ENCODE measurements at places on chromosomes 7 and 10.

GRCh38 chr10:111348076-111348475 lies 271.2 kb downstream of the ADRA2A start:
- DNase-seq, result no peak

DNA sequence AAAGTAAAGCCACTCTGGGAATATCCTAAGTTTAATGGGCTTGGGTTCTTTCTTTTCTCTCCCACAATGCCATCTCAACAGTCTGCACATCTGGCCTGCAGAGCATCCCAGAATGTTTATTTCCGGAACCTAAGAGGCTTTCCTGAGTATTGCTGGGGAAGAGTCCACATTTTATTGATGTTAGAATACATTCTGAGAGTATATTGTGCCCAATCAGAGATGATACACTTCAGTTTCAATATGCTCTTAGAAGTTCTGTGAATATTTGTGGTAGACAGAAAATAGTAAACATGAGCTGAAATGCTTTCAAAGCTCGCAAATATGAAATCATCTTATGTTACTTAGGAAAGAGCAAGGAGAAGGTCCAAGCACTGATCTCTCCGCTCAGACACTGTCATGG lies 200.6 kb downstream of the TWIST1 start:
- no peak for DNase-seq

GRCh38 chr7:40808378-40808942 lies 673.7 kb downstream of the SUGCT start:
- DNase-seq, result peak; percentile 96

GRCh38 chr7:129569326-129569725 lies 42.2 kb upstream of the NRF1 start:
- no peak for DNase-seq

GRCh38 chr10:73589563-73590126 lies 1.5 kb downstream of the USP54 start:
- DNase-seq, result peak; percentile 12

DNA sequence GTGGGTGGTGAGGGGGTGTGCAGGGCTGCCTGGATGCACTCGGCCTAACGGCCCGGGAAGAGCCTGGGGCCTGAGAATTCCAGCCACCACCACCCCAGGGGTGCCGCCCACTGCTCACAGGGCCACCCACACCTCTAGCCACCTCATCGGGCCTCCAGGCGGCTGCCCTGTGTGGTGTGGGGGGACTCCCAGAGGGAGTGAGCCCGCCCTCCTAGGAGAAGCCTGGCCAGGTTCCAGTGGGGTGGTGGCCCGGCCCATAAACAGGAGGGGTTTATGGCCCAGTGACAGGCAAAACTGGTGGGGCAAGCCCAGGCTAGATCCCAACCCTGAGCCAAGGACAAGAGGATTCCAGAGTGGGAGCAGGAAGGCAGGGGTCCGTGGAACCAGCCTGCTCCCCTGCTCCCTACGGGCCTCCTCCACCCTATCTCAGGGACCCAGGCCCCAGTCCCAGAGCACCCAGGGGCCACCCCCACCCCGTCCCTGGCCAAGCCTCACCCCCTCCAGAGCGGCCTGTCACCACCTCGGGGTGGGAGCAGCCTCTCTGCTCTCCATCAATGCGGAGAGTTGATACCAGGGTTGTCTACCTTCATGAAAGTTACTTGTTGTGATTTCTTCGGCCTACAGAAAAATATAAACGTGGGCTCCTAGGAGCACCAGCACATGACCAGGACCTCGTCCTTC lies 20.2 kb upstream of the PDGFA start:
- peak; percentile 65 for DNase-seq

GRCh38 chr10:8312079-8312478 lies 257.6 kb downstream of the GATA3 start:
- peak; percentile 63 for DNase-seq
